M059J (cell line): ENCODE measurements at places on chromosomes 3 and 15. TPM values are rescaled to one million over a fixed set of nuclear protein-coding genes. Genes with fewer than 3 reads are reported as not detected.
A peak's percentile ranks its signal among the peaks of the same experiment; 100 is the strongest.

GRCh38 chr3:11300970-11301369 lies 28.8 kb downstream of the ATG7 start:
- peak; percentile 48 for DNase-seq

DNA sequence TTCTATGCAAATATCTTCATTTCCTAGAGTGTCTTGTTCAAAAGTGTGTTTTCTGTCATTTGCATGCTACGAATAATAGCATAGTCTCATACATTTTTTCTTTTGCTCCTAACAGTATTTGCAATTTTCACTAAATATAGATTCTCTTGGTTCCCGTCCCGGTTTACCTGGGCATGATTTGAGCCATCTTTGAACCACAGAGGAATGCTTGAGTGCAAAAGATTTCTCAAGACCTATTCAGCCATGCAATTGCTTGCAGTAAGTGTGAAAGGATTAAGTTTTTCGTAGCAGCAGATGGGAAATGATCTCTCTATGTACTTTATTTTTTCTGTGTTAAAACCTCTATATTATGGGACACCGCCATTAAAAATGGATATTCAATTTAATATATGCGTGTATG lies 733.0 kb downstream of the ZPLD1 start:
- DNase-seq: no peak

Gene LZTFL1
- 15.9 and 18.0 TPM in 2 replicates for total RNA-seq

Gene SERPINI2
- total RNA-seq: not detected in 2 replicates

DNA sequence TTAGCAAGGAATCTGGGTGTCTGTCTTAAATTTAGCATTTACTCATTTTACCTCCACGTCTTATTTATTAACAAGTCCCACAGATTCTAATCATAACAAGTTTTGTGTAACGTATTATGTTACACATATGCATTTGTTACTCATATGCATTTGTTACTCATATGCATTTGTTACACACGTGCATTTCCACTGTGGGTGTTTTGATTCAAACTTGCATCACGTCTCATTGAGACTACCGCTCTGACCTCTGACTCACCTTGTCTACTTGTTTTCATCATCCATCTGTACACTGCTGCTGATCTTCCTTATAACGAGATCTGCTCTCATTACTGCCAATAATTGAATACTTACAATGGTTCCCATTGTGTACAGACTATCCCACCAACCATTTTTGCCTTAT lies 1141.4 kb downstream of the TBL1XR1 start:
- no peak for DNase-seq

Gene CPEB1
- total RNA-seq: 2.1 and 9.4 TPM in 2 replicates

DNA sequence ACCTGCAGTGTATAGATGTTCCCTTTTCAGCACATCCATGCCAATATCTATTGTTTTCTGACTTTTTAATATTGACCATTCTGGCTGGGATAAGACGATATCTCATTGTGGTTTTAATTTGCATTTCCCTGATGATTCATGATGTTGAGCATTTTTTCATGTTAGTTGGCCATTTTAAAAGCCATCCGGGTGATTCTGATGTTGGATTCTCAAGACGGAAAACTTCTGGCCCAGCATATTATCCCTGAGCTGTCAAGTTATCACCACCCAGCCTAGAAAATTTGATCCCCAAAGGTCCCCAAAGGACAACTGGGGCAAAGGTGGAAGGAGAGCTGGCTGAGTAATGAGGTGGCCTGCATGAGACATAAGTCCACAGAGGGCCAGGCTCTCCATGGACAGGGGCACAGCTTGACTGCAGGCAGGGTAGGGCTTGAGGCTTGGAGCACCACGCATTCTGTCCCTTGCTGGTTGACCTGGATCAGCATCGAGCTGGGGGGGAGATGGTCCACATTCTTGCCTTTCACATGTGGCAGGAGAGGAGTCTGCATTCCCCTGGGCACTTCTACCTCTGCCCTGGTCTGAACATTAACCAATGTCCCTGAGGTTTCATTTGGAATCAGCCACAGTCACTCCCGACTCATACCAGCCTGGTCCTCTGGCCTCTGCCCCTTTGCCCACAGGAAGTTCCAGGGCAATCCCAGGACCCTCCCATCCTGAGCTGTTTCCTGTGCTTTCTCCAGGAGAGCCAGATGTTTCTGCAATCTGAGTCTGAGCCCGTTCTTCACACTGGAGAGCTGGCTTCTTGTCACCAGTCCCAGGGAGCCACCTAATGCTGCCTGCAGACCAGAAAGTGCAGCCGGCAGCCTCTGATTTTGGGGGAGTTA lies 69.2 kb downstream of the ISG20 start:
- peak; percentile 21 for DNase-seq

Gene RTP1
- total RNA-seq: not detected in 2 replicates

Gene RASGRP1
- total RNA-seq: 0.22 and 0.52 TPM in 2 replicates

DNA sequence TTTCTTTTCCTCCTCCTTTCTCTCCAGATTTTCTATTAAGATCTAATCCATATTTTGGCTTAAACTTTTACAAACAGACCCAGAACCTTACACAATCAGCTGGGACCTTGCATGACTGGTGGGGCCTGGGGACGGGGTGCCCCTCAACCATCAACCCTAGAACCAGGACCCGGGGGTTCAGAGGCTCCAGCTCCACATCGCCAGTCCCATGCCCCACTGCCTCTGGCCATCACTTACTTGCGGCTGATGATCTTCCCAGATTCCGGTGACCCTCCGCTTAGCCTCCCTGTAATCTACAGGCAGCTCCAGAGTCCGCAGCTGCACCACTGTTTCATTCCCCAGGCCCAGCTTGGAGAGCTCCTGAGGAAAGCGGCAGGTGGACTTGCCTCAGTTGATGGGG lies 36.8 kb downstream of the PGPEP1L start:
- no peak for DNase-seq

Gene GOLGA6A
- not detected in 2 replicates for total RNA-seq

DNA sequence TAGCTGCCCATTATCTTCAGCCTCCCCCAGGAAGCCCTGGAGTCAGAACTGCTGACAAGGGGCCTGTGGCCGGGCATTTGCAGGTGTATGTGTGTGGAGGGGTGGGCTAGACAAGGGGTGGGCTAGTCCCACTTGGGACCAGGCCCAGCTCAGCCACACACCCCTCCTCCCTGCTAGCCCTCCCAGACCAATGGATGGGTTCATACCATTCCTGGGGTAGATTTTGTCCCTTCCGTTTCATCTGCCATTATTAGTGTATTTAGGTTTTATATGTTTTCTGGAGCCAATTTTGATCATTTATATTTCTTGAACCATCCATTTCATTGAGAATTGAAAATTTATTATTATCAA lies 42.2 kb downstream of the MRAS start:
- no peak for DNase-seq

Gene BOC
- 5.0 and 12.5 TPM in 2 replicates for total RNA-seq

Gene FBXO40
- total RNA-seq: not detected in 2 replicates

Gene PDIA5
- 22.7 and 39.1 TPM in 2 replicates for total RNA-seq

DNA sequence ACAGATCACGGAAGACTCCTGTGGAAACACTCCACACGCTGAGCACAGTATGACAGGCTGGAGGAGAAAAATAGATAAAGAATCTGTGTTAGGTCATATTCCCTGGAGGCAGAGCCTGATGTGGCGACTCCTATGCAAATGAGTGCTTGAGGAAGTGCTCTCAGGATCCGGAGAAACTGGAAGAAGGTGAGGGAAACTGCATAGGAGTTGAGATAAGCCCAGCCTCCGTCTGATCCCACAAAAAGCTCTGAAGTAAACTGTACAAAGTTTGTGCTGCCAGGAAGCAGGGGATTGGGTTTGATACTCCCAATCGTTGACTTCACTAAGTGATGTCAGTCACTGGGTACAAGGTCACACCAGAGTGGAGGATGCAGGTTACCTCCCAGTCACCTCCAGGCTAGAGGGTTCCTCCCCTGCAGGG lies 33.4 kb downstream of the OSBPL10 start:
- peak; percentile 41 for DNase-seq

DNA sequence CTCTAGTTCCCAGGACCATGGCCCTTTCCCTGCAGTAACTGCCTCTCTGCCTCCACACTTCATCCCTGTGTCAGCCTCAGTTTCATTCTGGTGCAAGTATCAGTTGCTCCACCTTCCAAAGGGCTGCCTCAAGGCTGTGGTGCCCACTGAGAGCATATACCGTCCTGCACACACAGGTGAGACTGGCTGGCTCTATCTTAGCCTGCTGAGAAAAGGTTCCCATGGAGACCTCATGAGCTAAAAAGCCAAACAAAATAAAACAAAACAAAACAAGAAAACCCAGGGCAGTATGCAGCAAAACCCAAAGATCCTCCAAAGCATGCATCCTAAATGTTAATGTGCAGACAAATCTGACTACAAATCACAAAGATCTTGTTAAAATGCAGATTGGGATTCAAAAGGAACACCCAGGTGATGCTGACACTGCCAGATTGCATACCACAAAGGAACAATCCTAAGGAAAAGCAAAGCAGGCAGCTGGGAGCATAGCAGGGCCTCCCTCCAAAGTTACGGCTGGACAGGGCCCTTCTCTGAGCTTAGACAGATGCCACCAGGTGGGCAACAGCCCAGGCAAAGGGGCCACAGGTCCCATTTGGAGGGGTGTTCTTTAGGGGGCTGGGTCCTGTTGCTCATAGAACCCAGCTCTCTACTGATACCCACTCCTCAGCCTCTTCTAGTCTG lies 76.3 kb upstream of the SLCO2A1 start:
- DNase-seq: no peak

GRCh38 chr3:119681279-119681678 lies 4.1 kb upstream of the COX17 start:
- DNase-seq: peak; percentile 60

Gene DUOXA2
- total RNA-seq: 0.05 TPM in 1 of 2 replicates, not detected in the other

DNA sequence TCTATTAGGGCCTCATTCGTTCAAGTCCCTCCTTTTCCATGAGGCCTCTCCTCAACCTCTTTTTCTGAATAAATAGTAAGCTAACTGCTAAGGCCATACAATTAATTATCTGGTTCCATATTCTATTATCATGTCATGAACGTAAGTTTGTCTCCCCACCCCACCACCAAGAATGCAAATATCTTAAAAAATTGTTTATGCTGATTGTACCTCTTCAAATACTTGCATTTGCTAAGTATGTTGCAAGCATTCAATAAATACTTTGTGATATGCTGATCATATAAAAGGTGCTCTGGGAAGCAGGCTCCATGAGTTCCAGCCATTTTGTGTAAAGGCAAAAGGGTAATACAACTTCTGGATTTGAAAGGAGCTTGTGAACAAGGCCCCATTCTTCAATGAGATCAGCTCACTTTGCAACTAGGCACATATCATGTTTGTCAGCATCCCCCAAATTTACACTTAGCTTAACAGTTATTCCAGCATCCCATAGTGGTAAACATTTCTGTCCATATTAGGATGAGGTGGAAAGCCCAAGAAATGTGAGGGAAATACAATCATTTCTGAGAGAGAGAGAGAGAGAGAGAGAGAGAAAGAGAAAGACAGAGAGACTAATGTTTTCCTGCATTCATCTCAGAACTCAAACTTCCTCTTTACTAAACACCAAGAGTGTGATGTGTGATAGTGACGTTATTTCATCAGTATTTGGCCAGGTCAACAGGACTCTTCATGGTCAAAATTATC lies 33.2 kb downstream of the SLC12A8 start:
- no peak for DNase-seq
